Mammary epithelial cell (primary cell): ENCODE measurements at places on chromosomes 4 and X. TPM values are rescaled to one million over a fixed set of nuclear protein-coding genes. Genes with fewer than 3 reads are reported as not detected.

Gene LGI2
- not detected in 2 replicates for total RNA-seq

DNA sequence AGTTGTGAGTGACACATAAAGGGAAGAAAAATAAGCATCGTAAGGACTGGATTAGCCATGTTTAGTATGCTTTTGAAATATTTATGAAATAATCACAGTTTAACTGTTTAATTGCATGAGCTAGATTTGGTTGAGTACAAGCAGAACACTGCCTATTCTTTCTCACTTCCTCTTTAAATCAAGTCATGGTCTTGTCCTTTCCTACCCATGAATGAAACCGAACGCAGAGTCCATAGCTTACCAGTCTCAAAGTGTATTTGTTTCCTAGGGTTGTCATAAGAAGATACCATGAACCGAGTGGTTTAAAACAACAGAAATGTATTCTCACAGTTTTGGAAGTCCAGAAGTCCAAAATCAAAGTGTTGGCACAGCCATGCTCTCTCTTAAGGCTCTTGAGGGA is 684.0 kb upstream of the MAGEB2 start:
- DNase-seq: no peak

DNA sequence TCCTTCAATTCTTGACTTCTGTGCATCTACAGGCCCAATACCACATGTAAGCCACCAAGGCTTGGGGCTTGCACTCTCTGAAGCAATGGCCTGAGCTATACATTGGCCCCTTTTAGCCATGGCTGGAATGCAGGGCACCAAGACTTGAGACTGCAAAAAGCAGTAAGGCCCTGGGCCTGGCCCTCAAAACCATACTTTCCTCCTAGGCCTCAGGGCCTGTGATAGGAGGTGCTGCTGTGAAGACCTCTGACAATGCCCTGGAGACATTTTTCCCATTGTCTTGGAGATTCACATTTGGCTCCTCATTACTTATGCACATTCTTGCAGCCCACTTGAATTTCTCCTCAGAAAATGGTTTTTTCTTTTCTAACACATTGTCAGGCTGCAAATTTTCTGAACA is 68.5 kb upstream of the FSTL5 start:
- DNase-seq: no peak

GRCh38 chrX:37785569-37785968 is 5.7 kb downstream of the CYBB start:
- peak; percentile 21 for DNase-seq

Gene PPEF1
- not detected in 2 replicates for total RNA-seq

DNA sequence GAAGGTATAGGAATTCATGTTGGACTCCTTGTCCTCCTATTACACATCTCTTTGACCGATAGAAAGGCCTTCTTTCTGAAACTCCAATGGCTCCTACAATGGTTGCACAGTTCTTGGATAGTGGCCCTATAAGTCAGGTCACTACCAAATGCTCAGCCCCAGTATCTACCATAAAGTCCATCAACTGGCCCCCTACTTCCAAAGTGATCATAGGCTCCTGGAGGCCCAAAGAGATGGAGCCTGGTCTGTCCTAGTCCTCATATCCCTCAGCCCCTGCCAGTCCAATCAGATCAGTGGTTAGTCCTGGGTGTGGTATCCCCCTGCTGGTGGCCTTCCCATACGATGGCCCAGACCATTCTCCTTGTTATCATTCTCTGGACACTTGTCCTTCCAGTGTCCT is 30.3 kb downstream of the SULT1E1 start:
- DNase-seq: no peak

GRCh38 chr4:26140150-26140898 is 180.5 kb upstream of the RBPJ start:
- no peak for DNase-seq

GRCh38 chrX:54181202-54181953 is 1.7 kb downstream of the FAM120C start:
- DNase-seq: no peak

Gene USP17L28
- total RNA-seq: not detected

DNA sequence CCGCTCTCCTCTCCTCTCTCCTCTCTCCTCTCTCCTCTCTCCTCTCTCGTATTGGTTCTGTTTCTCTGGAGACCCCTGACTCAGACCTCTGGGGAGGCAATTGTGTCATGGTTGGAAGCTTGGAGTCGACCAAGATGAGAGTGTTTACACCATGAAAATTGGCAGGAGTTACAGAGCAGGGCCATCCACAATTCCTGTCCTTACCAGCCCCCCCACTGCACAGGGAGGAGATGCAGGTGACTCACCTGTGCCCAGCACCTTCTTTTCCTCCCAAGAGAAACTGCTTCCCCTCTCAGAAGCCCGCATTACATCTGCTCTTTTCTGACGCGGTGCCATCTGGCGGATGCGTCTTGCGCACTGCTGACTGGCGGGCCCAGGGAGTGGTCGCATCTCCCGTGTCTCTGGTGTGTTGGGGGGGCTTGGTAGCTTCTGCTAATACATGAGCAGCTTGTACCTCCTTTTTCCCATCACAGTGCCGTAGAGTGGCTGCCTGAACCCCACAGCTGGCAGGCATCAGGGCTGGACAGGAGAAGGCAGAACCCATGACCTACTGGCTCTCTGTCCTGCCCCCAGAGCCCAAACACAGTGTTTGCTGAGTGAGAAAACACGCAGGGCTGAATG is 31.4 kb upstream of the GPR78 start:
- no peak for DNase-seq

DNA sequence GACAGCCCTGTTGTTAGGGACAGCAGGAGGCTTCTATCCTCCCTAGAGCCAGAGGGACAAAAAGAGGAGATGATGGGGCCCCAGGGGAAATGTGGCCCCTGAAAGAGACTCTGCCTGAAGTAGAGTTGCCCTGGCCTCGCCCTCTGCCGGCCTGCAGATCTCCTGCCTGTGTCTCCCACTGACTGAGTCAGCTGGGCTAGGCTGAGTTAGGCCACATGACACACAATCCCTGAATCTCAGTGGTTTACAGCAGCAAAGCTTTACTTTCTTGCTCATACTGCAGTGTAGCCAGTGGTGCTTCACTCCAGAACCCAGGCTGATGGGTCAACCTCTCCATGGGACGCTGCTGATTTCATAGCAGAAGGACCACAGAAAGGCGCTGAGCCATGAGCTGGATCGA is 23.5 kb downstream of the DRD5 start:
- DNase-seq: peak; percentile 17

GRCh38 chr4:114864060-114864459 is 249.4 kb downstream of the NDST4 start:
- DNase-seq: no peak

DNA sequence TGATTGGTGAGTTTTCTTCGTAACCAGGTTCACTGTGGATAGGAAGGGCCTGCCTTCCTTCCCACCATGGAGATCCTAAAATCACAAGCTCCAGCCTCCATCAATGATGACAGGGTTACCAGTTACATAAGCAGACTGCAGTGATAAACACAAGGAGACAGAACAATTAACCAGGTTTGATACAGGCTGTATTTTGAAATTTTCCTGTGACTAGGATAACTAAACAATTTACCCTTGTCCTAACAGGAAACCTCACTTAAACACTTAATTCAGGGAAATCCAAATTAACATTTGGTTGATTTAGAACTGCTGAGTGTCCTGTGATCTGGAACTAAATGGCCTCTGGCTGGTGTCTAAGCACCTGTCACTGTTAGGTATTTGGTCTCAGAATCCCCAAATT is 3.1 kb upstream of the SLC9B2 start:
- DNase-seq: no peak

DNA sequence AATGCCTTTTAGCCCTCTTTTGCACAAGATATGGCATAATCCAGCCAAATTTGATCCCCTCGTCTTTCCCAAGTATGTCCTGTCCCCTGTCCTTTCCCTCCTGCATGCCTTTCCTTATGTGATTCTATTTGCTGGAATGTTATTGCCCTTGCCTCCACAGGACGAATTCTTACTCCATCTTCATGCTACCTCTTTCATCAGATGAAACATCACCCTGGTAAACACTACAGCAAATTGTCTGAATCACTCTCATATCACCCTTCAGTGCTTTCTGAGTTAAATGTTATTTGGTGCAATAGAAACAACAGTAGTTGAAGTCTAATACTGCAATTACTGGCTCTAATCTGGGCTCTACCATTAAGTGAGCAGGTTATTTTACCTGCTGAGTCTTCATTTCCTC is 52.2 kb upstream of the FAT1 start:
- DNase-seq: no peak

Gene ARHGAP24
- total RNA-seq: 7.3 TPM

- DNase-seq: no peak
Measured at GRCh38 chrX:80792205-80792604, 17.5 kb downstream of the BRWD3 start.

DNA sequence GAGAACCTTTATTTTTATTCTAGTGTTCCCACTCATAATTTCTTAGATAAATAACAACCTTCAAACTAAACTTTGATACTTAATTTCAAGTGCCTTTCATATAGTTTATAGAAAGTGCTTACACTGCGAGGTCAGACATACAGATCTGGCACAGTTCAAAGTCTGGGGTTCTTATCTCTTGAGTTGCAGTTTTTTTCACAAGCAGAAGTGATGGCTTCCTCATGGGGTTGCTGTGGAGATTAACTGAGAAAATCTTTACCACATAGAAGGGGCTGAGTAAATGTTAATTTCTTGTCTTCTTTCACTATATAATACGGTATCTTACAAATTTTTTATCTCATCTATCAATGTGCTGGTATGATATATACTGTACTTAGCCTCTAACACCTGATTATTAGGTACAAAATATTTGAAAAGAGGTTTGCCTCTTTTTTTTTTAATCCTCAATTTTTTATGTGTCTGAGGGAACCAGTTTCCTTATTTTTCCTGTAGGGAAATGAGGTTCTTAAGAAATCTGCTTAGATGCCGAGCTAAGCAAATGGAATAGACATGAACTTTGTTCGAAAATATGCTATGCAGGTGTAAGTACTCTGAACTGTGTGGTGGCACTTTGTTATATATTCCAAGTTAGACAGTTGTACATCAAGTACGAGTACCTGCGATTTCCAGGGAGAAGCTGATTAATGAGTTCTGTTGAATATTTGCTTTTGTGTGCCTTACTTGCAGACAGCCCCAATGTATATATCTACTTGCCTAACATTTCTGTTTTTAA is 3.3 kb downstream of the ING2 start:
- DNase-seq: no peak

- no peak for DNase-seq
Measured at GRCh38 chr4:138630666-138631065, 384.9 kb upstream of the NOCT start.

GRCh38 chr4:90403781-90404180 is 276.6 kb downstream of the CCSER1 start:
- DNase-seq: no peak

Gene PRDM5
- total RNA-seq: 7.9 and 9.0 TPM in 2 replicates

- no peak for DNase-seq
Measured at GRCh38 chr4:87718217-87718835, 68.2 kb downstream of the DMP1 start.

Gene SORCS2
- 10.7 TPM for total RNA-seq

DNA sequence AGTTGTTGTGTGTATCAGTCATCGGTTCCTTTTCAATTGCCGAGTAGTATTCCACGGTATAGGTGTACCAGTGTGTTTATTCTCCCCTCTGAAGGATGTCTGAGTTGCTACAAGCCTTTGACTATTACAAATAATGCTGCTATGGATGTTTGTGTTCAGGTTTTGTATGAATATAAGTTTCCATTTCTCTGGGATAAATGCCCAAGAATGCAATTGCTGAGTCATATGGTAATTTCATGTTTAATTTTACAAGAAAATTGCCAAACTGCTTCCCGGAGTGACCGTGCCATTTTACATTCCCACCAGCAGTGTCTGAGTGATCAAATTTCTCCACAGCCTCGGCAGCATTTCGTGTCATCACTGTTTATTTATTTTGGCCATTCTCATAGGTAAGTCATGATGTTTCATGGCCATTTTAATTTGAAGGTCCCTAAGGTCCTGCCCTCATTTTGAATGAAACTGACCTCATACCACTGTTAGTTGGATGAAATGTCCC is 73.9 kb downstream of the IRF2 start:
- peak; percentile 92 for DNase-seq

DNA sequence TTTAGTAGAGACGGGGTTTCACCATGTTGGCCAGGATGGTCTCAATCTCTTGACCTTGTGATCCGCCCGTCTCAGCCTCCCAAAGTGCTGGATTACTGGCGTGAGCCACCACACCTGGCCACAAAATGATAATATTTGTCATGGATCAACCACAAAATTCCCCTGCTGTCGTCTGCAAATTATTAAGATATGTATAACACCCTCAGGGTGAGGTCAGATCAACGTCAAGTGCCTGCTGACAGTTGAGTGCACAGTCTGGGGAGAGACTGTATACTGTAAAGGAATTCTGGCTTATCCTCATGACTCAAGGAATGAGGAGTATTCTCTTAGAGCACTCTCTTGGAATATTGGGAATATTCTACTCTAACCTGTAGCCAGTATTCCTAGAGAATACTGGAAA is 11.2 kb downstream of the EPGN start:
- peak; percentile 59 for DNase-seq

Gene CACNA1F
- total RNA-seq: not detected in 2 replicates

Gene ADH7
- total RNA-seq: 0.33 TPM

- DNase-seq: no peak
Measured at GRCh38 chrX:150610043-150610442, 41.6 kb downstream of the MTM1 start.

Gene ITM2A
- total RNA-seq: 31.5 TPM

Gene ETDA
- not detected for total RNA-seq

- DNase-seq: peak; percentile 2
Measured at GRCh38 chrX:18354369-18355223, at the start of gene SCML2. Gene SCML2, minus strand, starts transcription at chrX:18354688. Its CDS starts 20,617 bp downstream, at chrX:18334071.

Gene ARR3
- not detected for total RNA-seq

DNA sequence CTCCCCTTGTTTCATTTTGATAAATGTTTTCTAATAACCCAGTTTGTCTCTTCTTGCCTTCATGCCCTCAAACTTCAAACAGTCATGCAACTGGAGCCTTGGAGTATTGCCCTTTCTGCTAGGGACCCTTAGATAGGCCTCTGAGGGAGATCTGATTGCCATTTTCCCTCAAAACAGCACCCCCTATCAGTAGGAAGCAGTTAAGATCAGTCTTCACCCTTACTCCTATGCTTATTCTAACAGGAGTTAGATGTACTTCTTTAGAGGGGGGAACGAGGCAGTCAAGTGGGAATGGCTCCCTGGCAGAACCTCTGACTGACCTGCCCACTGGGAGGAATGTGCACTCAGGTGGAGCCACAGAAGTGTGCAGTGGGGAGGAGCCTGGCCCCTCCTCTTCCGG is 74.1 kb downstream of the FAM47A start:
- DNase-seq: no peak

GRCh38 chrX:15719324-15719968 is 18.6 kb upstream of the CA5B start:
- no peak for DNase-seq

- peak; percentile 1 for DNase-seq
Measured at GRCh38 chrX:64206556-64207162, 1.2 kb upstream of the AMER1 start.

- no peak for DNase-seq
Measured at GRCh38 chr4:149512501-149512900, 303.1 kb downstream of the IQCM start.

- no peak for DNase-seq
Measured at GRCh38 chr4:83172371-83172770, 57.8 kb upstream of the PLAC8 start.

- no peak for DNase-seq
Measured at GRCh38 chrX:69546417-69546816, 42.3 kb downstream of the NALF2 start.
